Sigmoid colon (tissue), 7 donors: ENCODE measurements at places on chromosomes 5 and 9. TPM values are rescaled to one million over a fixed set of nuclear protein-coding genes. Genes with fewer than 3 reads are reported as not detected.

- DNase-seq = no peak
Measured at GRCh38 chr5:113480243-113480642, 8.0 kb downstream of the MCC start.

DNA sequence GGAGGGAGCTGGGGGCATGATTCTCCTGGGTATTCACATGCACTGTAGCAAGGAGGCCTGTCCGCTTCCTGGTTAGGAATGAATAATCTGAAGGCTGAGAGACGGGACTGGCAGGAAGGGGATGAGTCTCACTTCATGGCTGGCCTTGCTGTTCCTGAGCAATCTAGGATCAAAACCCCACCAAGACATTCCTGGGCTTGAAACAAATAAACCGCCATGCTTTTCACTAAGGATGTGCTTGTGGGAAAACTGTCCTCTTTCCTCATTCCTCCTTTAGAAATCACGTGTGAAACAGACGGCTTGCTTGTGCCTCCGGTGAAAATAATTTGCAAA lies 132.8 kb downstream of the MACROH2A1 start:
- no peak for DNase-seq

GRCh38 chr5:1524799-1525623 lies 1.3 kb upstream of the LPCAT1 start:
- peak; percentile 64 for DNase-seq

DNA sequence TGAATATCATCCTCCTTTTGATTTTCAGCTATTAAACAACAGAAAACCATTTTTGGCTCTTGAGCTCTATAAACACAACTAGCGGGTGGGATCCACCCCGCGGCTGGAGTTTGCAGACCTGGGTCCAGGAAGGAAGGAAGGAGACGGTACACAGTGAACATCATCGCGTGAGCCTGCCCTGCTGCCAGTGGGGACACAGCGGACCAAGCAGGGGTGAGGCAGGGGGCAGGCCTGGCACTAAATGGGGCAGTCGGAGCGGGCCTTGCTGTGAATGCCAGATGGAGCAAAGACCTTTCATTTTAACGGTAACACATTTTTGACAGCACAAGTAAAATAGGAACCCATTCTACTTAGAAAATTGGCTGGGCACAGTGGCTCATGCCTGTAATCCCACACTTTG lies 14.4 kb downstream of the TSPAN17 start:
- DNase-seq = no peak

- DNase-seq = no peak
Measured at GRCh38 chr9:137053944-137054931, at the start of gene ENTPD2. ENTPD2 (minus strand) TSS chr9:137054061; CDS start chr9:137053997, 64 bp downstream.

GRCh38 chr9:71127301-71127700 lies 5.9 kb upstream of the TRPM3 start:
- DNase-seq = no peak

FLT4 gene
- 16.9 TPM for total RNA-seq

CCL28 gene
- 0.71 TPM for total RNA-seq

DNA sequence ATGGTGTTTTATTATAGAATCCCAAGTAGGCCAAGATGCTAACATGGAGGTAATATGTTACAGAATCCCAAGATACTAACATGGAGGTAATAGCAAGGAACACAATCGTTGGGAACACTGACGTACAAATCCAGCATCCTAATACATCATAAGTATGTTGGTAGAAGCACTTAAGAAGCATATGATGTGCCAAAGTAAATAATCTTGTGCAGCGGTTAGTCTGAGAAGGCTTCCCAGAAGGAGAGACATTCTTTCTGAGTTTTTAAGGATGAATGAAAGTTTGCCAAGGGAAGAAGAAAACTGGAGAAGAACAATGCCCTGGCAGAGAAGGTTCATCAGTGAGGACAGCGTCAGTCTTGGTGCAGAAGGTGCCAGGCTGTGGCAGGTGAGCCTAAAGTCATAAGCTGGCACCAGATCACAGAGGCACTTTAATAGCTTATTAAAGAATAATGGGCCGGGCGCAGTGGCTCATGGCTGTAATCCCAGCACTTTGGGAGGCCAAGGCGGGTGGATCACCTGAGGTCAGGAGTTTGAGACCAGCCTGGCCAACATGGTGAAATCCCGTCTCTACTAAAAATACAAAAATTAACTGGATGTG lies 294.5 kb upstream of the PIK3R1 start:
- peak; percentile 77 for DNase-seq

MED10 gene
- 29.2 TPM for total RNA-seq

DNA sequence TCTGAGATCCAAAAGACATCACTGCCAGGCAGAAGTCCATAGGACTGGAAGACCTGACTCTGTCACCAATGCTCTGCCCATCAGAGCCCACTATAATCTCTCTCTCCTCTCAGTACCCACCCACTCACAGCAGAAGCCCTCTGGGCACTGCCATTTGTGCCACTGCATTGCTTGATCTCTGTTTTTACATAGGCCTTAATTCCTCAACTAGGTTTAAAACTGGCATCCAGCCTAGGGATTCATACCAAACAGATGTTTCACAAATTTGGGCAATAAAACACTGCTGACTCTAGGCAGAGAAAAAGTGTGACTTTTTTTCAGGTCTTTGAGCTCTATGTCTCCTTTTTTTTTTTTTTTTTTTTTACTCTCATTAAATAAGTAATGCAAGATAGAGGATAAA lies 91.1 kb upstream of the RANBP3L start:
- DNase-seq = no peak

DNA sequence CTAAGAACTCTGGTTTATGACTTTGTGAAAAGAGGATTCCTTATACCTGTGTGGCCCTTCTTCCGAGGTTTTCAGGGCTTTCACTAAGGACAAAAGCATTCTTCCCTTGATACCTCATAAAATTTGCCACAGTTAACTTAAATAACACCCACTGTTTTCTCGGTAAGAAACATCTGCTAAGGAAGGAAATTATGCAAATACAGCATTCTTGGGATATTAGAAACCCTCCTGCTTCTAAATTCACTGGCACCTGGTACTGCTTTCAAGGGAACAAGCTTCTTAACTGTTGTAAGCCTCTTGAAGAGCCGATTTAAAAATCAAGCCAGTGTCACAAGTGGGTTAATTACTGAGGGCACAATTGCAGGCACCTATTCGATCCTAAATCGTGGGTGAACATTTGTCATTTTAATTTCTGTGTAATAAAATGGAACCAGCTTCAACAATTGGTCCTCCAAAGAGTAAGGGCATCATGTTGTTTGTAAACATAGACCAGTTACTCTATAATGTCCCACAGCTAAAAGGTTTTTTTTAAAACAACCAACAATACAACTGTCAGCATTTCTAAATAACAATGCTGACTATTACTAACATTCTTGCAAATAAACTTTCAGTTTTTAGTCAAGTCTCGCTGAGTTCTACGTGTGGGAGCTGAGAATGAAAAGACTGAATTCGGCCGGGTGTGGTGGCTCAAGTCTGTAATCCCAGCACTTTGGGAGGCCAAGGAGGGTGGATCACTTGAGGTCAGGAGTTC lies 26.6 kb downstream of the AK3 start:
- DNase-seq = no peak

- no peak for DNase-seq
Measured at GRCh38 chr5:92378966-92379611, 996.0 kb upstream of the ARRDC3 start.

DNA sequence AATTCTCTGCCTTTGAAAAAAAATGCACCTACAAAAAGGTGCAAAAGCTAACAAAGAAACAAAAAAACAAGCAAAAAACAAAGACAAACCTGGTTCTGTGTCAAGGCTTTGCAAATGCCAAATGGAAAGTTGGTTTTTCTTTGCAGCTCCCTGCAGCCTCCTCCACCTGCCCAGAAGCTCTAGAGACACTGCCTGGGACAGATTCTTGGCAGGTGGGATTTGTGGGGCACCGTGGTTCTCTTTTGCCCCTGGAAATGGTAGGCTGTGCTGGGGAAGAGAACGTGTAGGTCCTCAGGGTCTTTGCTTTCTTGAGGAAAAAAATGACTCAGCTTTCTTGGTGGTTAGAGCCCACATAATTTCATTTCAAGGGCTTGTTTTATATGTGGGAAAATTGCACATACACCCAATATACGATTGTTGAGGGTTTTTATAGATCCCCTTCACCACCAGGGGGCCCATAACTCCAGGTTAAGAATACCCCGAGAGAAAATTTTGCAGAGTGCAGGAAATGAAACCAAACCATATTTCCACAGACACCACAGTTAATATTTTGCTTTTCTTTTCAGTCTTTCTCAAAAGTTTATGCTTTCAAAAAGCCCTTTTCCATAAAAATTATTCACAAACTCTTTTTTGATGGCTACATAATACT lies 58.7 kb downstream of the NXNL2 start:
- DNase-seq = no peak

- peak; percentile 71 for DNase-seq
Measured at GRCh38 chr5:179732918-179733771, 523 bp downstream of the MAML1 start.

DNA sequence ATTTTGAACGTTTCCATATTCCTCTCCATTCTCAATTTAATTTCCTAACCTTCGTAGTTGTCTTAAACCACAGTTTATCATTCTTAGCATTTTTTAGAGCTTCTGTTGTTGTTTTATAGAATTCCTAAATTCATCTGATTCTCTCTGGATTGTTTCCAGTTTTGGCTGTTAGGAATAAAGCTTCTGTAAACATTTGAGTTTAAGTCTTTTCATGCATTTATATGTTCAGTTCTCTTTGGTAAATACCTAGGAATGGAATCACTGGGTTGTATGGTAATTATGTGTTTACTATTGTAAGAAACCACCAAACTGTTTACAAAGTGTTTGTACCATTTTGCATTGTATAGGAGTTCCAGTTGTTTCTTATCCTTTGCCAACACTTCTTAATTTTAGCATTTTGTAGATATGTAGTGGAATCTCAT lies 29.7 kb downstream of the GPR21 start:
- no peak for DNase-seq

DNA sequence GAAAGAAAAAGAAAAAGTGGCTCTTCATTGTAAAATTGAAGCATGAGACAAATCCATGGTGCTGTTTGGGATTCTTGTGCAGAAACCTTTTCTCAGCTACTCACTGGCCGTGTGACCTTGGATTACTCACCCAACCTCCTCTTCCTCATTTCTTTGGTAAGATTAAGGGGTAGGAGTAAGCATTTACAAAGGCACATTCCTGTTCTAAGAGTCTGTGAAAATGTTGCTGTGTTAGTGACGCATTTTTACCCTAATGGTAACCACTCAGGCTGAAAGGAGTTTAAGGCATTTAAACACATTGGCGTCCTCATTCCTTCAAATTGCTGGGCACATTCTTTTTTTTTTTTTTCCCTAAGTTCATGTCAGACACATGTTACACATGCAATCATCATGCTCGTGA lies 4.3 kb downstream of the RAI14 start:
- no peak for DNase-seq
